ENCODE measurements at places on chromosomes 12 and 14.

GRCh38 chr12:95951515-95951914 lies 8.4 kb downstream of the AMDHD1 start:
- no peak for DNase-seq

DNA sequence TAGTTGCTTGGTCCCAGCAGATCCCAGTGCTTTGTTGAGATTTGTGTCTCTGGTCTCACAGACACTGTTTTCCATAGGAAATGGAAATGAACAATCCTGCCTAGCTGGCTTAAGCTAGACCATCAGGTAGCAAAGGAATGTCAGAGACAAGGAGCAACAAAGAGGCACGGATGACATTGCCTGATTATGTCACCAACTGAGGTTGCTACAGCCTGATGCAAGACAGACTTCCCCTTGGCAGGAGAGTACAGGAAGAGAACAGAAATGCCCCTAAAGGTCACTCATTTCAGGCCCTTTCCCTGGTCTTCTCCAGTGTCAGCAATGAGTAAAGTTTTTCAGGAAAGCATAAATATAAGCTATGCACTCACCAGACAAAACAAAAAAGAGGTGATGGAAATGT lies 2.0 kb upstream of the PRB2 start:
- DNase-seq: no peak

- no peak for DNase-seq
These were observed 303.9 kb downstream of the TTC6 start for GRCh38 chr14:37899365-37899764.

DNA sequence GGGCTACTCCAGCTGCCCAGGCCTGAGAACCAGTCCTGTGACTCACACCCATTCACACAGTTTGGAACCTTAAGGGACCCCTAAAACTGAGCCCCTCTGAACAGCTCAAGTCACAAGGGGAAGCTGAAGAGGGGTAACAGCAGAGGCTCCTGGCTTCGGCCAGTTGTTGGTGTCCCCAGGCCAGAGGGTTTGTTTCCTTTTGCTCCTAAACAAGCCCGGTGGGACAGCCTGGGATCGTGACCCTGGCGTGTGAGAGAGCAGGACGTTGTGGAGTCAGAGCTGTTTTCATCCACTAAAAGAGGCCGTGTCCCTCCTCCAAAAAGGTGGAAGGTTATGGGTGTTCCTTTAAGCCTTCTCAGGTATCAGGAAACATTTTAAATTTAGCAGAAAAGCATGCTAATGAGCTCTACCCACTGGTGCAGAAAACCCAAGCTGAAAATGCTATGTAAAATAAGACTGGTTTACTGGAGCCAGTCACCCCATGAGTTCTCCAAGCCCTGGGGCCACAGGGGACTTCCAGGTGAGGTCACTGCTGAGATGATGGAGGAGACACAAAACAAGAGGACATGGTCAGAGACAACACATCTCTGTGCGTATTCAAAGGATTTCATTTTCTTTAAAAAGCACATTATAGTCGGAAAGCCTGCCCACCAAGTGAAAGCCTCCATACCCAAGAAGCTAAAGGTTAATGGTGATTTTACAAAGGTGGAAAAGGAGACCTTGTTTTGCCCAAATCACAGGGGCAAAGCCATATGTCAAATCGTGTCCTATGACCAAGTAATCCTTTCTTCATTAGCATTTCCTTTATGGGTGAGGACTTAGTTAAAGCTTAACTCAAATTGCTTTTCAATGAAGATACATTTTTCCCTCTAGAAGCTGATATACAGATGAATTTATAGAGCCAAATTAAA lies 14.1 kb downstream of the PRKAB1 start:
- DNase-seq: no peak

GRCh38 chr12:10501030-10501429 lies 4.7 kb upstream of the EIF2S3B start:
- DNase-seq: no peak

GRCh38 chr12:11881835-11882234 lies 188.9 kb upstream of the BCL2L14 start:
- no peak for DNase-seq

DNA sequence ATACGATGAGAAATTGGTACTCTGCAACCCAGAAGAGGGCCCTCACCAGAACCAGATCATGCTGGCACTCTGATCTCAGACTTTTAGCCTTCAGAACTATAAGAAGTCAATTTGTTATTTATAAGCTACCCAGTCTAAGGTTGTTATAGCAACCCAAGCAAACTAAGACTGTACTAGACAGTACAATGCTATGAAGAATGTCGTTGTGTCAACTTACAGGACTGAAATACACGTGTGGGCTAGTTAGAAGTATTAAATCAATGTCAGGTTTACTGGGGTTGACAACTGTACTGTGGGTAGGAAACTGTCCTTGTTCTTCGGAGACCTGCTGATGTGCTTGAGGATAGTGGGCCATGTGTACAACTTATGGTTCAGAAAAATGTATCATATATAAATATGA lies 19.7 kb downstream of the DUSP16 start:
- DNase-seq: no peak

GRCh38 chr12:56029666-56030293 lies 8.9 kb downstream of the IKZF4 start:
- no peak for DNase-seq

DNA sequence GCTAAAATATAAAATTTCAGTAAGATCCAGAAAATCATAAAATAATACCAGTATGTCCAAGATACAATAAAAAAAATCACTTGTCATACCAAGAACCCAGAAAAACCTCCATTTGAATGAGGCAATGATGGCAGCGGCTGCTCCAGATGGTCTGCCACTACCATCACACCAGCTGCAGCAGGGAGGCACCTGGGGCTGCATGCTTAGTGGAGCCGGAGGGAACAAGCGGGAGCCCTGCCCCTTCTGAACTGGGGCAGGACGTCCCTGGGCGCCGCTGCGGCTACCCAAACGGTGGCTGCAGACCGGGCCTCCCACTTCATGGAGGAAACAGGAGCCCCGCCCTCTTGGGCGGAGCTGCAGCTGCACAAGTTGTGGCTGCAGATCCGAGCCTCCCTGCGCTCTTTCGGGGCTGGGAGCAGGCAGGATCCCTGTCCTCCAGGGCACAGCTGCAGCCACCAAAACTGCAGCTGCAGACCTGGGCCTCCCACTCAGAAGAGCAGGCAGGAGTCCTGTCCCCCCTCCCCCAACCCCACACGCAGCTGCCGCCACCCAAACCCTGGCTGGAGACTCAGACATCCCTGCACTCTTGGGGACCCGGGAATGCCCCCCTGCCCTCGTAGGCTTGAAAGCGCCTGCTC lies 36.1 kb upstream of the OR5AU1 start:
- peak; percentile 91 for DNase-seq

- no peak for DNase-seq
These were observed 55.9 kb downstream of the KCNA5 start for GRCh38 chr12:5099591-5099990.

DNA sequence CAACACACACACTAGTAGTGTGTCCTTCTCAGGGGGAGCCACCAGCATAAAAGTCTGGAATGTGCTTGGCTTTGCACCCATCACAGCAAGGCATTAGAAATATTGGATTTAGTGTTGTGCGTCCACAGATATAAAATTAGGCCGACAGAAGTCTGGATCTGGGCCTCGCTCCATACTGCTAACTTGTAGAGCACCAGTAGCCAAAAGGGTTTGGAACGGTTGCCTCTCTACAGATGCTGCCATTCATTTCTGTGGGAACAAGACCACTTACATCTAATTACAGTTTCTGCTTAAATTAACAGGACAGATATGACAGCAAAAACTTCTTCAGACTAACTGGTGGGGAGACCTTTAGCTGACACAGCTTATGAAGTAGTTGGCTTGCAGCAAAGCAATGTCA lies 94.2 kb downstream of the EXOC5 start:
- DNase-seq: no peak

DNA sequence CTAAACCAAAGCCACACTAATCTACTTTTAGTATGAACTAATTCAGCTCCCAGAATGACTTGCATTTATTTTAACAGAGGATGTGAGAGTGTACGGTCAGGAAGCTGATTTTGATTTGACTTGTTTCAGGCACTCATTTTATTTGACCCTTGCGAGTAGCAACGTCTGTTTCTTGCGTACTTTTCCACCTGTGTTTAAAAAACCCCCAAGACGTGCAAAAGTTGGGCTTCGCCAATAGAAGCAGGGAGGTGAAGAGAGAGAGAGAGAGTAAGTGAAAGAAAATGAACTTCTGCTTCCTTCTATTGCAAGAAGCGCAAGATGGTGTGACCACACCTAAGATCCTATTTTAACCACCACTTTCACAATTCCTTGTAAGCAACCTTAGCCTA lies 6.7 kb upstream of the SLC15A4 start:
- no peak for DNase-seq

- DNase-seq: no peak
These were observed 75.7 kb downstream of the NT5DC3 start for GRCh38 chr12:103765322-103765721.

DNA sequence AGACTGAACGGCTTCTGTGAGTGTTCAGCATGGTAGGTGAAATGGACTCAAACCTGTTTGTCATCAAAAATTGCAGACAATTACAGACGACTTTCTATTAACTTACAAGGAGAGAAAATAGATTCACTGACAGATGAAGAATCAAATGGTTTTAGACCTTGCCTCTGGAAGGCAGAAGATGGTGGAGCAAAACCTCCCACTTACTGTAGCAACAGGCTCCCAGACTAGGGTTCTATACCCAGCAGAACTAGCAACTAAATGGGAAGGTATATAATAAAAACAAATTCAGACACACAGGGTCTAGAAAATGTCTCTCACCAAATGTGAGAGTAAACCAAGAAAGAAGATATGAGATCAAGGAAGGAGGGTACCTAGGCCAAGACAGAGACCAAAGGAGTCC lies 36.8 kb downstream of the RNF34 start:
- no peak for DNase-seq

DNA sequence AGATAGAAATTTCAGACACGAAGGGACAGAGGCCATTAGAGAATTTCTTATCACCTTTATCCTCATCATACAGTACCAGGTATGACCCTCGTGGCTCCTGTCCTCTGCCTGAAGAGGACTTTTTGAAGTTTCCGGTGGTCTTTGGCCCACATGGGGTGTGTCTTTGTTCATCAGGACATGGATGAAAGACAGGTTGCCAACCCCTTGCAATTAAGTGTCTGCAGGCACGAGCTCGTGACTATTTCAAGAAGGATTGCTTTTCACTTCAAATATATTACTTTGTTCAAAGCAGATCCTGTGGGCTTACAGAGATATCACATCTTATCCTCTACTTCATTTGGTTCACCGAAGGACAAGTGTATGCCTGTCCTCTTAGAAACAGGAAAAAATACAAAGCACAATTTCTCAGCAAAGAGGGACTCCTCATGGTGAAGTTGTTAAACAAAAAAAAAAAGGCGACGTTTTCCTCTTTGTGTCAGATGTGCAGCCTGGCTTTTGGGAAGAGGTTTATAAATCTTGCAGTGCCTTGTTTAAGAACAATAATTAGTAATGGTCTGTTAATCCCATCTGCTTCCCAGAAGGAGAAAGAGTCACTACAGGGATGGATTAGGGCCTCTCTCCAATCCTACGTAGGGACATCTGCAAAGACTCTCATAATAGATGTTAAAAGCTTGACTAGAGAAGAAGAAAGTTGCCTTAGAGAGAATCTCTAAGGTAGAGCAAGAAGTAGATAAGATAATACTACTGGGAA lies 13.5 kb upstream of the FAM234B start:
- DNase-seq: no peak

- DNase-seq: peak; percentile 53
These were observed 31.3 kb downstream of the SERPINA3 start for GRCh38 chr14:94643316-94644101.

DNA sequence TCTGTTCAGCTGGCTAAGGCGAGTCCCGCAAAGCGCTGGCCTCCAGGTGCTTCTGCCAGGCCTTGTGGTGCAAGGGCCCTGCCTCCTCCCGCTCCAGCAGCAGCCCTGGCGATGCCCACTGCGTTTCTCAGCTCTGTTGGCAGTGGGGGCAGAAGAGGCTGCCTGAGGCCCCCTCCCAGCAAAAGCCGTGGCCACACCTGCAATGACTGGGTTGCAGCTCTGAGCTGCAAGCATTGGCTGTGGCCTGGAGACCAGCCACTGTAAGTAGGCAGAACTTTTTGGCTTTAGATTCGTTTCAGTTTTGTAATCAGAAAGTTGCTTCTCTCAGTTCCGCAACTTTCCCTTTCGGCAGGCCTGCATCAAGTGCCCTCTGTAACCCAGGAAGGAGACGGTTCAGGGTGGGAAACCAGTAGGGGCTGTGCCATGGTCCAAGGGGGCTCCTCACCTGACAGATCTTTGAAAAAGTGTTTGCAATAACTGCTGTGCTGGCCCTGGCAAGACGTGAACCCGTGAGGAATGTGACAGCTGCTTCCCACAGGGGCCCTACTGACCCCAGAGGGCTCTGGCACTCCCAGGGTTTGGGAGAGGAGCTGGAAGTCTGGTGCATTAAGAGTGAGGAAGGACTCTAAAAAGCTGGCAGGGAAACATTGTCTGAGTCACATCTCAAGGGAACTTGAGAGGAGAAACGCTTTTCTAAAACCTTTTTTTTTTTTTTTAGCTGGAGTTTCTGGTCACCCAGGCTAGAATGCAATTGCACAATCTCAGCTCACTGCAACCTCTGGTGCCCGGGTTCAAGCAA lies 54.5 kb upstream of the MAX start:
- DNase-seq: peak; percentile 86

DNA sequence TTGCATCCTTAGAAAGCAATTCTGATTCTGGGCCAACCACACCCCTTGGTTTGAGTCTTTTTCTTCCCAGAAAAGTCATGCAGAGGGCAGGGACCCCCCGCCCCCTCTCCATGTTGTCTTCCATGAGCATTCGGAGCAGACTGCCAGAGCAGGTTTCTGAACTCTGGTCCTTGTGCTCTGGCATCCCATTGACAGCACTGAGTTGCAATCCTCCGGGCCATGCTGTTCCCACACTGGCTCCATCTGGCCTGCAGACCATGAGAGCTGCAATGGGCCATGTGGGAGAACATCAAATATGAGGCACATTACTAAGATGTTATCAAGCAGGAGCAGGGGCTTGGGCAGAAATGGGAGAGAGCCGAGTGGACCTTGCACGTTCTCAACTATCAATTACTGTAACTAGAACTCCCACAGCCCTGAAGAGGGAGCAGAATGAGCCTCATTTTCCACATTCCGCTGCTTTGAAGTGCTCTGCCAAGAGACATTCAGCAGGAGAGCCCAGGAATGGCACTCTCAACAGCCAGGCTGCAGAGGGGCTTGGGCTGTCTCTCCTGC lies 157.4 kb downstream of the STXBP6 start:
- no peak for DNase-seq

DNA sequence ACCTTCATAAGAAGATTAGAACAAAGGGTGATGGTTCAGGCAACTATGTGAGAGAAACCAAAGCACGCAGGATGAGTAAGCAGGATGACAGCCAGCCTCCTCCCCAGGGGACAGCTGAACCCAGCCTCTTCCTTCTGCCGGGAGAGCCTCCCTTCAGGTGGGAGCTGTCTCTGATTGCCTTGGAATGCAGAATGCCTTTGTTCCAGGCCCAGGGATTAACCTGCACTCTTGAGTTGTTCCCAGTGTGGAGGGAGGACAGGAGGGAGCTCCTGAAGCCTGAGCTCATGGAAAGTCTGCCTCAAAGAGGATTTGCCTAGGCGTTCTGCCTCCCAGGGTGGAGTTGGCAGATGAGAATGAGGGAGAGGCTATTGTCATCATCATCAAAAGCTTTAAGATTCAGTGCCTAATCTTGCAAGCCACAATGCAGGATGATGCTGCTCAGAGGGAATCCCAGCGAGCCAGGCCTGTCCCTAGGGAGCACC lies 3.6 kb upstream of the KRT6A start:
- peak; percentile 86 for DNase-seq

Data from lower leg skin (tissue), 4 donors.